Effector memory CD8-positive, alpha-beta T cell (primary cell): ENCODE measurements at places on chromosomes 16 and 17.

- no peak for DNase-seq
Observed at GRCh38 chr17:30997842-30998241, 27.0 kb downstream of the RNF135 start.

DNA sequence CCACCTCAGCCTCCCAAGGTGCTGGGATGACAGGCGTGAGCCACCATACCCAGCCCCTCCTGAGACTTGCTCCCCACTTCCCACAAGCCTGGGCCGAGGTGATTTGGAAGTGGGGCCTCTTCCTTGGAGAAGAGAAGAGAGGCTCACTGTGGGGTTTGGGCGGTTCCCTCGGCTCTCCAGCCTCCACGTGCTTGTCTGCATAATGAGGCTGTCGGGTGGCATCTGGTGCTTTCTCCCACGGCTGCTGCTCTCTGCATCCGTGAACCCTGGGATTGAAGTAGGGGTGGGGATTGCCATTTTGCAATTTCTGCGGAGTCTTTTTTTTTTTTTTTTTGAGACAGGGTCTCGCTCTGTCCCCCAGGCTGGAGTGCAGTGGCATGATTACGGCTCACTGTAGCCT, 101.4 kb downstream of the RAP1GAP2 start:
- no peak for DNase-seq

DNA sequence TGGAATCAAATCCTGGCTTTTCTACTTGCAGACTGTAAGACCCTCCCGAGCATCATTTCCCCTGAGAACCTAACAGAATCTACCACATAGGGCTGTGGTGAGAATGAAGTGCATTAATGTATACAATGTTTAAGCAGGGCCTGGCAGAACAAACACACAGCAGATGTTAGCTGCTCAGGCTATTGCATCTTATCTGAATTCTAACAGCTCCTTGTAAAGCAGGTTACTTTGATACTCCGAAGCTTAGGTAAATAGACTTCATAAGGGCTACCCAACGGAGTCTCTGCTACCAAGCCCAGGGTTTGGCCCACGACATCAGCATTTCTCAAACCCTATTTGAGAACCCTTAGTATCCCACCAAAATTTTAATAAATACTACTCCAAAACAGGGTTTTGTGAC, 24.4 kb upstream of the NOS2 start:
- DNase-seq, result no peak

DNA sequence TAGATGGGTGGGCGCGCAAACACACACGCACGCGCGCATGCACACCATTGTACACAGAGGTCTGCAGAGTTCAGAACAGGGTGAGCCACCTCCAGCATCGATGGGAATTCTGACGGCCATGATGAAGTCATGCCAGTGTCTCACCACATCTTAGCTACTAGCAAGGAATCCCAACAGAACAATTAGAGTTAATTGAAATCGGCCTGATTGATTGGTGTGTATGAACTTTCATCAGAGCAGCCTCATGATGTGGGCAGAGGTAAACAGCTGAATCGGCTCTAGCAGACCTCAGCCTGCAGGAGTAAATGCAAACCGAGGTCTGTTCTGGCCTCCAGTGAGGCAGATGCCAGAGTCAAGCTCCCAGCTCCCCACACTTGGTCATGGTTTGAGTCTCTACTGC, 200.6 kb downstream of the CBLN1 start:
- DNase-seq, result no peak

DNA sequence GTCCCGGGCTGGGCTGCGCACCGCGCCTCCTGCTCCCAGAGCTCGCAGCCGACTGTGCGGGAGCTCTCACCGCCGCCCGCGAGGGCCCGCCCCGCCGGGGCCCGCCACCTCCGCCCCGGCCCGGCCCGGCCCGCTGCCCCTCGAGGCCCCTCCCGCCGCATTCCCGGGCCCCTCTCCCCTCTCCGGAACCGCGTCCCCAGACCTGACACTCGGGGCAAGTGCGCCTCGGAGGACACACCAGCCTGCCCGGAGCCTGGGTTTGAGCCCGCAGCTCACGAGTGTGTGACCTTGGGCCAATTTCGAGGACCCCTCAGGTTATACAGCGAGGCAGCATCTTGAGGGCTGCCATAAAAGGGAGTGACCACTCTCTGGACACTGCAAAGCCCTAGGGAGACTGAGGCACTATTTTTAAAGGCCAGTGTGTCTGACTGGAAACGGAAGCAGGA, 2.0 kb upstream of the GRIN2C start:
- no peak for DNase-seq

GRCh38 chr16:11603331-11603750, 16.6 kb upstream of the LITAF start:
- no peak for DNase-seq

DNA sequence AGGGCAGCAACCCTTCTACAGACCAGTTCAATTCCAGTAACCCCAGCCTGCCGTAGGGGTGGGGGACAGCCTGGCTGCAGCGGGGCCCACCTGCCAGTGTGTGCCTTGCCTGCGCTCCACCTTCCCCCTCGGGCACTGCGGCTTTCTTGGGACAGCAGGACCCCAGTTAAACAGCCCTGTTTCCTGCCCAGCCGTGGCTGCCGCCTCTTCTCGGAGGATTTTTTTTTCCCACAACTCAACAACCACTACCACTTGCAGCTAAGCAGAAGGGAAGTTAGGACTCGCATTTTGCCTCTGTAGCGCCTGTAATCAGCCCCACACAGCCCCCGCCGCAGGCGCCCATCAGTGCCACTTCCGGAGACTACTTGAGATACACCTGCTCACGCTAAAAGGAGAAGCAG, 76.1 kb downstream of the RAI1 start:
- no peak for DNase-seq

- no peak for DNase-seq
Observed at GRCh38 chr17:7732981-7733539, 15.5 kb downstream of the DNAH2 start.

DNA sequence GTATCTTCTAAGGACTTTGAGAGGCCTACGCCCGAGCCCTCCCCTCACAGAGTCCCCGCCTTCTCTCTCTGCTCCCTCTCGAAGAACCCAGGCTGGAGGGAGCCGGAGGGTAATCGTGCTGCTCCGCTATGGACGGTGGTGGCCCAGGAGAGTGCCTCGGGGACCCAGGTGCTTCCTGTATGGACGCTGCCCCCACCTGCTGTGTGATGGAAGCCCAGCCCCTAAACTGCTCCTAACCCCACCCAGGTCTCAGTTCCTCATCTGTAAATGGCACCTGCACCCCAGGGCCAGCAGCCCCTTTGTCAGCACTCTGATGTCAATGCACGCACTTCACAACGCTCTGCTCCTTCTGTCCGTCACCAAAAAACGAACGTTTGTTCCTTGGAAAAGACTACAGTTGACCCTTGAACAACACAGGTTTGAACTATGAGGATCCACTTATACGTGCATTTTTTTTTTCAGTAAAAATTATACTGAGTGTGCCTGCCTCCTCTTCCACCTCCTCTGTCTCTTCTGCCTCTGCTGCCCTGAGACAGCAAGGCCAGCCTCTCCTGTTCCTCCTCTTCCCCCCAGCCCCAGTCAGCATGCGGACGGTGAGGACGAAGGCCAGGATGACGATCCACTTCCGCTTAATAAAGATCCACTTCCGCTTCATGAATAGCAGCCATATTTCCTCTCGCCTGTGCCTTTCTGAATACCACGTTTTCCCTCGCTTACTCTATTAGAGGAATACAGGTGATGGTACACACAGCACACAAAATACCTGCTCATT, 118.3 kb downstream of the BANP start:
- no peak for DNase-seq

GRCh38 chr17:20172376-20172775, 163.2 kb downstream of the SPECC1 start:
- no peak for DNase-seq

DNA sequence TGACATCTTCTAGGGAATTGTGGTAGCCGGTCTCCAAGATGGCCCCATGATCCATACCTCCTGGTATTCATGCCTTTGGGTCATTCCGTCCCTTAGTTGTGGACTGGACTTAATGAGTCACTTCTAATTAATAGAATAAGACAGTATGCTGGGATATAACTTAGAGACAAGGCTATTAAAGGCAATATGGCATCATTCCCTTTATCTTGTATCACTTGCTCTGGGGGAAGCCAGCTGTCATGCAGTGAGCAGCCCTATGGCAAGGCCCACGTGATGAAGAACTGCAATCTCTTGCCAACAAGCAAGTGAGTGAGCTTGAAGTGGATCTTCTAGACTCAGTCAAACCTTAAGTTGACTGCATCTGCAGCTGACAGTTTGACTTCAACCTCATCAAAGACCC, 97.8 kb upstream of the MED13 start:
- DNase-seq, result no peak

DNA sequence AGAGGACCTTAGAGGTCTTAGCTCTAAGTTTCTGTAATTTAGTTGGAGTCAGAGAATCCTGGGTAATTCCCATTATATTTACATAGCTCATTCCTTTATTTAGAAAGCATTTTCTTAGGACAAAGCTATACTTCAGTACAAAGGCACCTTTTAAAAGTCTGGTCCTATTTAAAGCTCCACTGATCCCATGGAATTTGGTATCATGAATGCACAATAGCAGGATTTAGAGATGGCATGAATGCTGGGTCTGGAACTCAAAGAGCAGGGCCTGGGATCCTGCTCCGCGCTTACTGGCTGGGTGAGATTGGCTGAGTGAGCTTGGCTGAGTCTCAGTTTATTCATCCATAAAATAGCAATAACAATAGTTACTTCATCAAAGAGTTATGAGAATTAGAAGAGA, 4.8 kb downstream of the KRT23 start:
- no peak for DNase-seq

DNA sequence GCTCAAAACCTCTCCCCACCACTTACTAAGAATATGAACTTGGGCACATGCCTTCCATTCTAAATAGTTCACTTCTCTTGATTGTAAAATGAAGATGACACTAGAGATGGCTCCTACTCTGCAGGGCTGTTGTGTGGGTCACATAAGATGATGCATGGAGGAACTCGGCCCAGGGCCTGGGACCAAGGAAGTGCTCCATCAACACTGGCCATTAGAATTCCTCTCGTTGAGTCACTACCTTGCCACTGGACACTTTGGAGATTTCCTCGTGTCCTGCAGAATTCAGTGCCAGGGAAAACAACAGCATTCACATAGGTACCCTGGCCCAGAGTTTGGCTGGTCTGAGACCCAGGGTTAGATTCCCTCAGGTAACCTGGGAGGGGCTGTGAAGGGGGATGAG, 18.6 kb downstream of the HNF1B start:
- DNase-seq, result no peak

DNA sequence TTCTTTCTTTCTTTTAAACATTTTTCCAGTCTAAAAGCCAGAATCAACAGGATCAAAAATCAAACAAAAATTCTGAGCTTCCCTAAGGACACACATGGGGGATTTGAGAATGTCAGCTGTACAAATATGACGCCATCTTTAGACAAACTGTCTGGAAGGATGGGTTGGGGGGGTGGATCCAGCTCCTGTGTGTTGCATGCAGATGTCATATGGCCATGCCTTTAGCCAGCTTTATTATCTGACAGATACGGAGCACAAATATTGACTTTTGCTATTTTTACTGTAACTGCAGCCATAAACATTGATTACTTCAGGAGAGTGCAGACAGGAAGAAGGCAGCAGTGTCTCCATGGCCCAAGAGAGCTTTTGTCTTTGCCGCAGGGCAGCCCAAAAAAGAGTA, 279.4 kb upstream of the ELAC2 start:
- DNase-seq, result no peak

GRCh38 chr17:42002792-42003301, 14.4 kb downstream of the DNAJC7 start:
- DNase-seq, result no peak

GRCh38 chr16:75927810-75928209, 201.5 kb upstream of the CPHXL start:
- no peak for DNase-seq

DNA sequence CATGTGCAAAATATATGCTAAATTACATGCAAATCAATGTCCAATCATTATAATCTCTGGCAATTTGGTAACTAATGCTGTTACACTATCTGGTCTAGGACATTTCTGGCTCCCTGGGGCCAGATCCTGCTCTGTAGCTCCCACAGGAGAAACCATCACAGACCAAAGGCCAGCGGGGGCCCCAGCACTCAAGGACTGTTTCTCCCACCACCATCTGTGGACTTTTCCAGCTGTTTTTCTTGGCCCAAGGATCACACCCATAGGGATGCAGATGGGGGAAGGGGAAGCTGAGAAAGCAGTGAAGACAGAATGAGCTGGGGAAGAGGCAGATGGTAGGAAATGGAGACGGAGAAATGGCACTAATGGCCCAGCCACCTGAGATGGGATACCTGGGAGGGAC, at the start of gene HIGD1B:
TSS of gene HIGD1B (plus strand) at position 298 of the 400 bp plus-strand sequence. CDS start 270 bp downstream, outside the sequence.
- no peak for DNase-seq

GRCh38 chr17:68909066-68909465, 46.1 kb downstream of the ABCA8 start:
- DNase-seq, result no peak

DNA sequence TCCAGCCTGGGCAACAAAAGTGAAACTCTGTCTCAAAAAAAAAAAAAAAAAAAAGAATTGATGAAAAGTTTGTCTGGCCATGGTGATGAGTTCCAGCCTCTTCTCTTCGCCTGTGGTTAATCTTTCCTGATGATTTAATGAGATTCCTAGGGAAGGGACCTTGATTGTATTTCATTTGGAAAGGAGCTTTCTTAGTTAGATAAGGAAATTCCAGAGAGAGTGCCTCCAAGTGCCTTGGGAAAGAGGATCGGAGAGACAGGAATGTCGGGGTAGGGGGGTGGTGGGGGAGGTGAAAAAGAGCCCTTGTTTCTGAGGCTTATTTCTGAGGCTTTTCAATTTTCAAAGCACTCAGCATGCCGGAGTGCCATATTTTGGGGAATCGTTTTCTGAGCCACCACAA, 93.2 kb upstream of the SIAH1 start:
- DNase-seq, result no peak

- no peak for DNase-seq
Observed at GRCh38 chr17:18921485-18921884, 30.5 kb upstream of the SLC5A10 start.

DNA sequence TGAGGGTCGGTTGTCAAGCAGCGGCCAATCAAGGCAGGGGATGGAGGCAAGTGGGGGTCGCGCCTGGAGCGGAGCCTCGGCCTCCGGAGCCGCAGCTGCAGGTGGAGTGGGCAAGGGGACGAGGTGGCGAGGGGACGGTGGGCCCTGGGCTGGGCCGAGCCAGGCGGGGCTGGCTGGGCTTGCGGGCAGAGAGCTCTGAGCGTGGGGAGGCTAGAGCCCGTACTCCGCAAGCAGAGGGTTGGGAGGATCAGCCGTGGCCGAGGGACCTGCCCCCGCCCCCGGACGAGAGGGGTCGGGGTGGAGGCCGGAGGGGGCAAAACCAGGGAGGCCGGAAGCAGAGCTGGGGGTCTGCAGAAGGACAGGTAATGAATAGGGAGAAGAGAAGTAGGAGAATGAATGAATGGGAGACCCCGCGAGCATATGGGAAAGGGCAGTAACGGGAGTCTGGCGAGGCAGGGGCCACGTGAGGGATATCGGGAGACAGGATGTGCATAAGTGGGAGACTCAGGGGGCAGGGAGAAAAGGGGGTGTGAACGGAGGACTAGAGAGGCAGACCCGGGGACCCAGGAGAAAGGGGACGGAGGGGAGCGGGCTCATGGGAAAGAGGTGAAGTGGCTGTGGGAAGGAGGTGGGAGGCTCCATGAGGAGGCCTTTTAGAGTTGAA, at the start of gene KATNB1:
TSS of gene KATNB1 (plus strand) at position 16 of the 664 bp plus-strand sequence. CDS start 1,474 bp downstream, outside the sequence.
- DNase-seq, result no peak
